Activated T-cell treated with anti-CD3 and anti-CD28 coated beads, Interleukin-2, amount 50 U/mL, for 1 hour (primary cell): ENCODE measurements at places on chromosomes 3 and 15.

DNA sequence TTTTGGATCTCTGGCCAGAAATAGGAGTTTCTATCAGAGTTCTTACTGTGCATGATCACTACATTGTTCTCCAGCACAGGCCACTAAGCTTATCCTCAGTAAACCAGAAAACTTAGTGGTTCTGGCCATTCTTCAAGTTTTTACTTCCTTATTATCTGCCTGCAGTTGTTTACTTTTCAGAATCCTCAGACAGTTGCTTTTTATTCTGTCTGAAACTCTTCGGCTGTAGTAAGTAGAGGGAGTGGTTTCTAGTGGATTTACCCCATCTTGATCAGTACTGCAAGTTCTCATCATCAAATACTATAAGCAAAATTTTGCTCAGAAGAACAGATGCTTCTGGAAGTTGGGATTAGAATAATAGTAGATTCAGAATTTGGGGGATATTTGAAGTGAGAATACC is 193.0 kb upstream of the RARB start:
- DNase-seq: no peak

DNA sequence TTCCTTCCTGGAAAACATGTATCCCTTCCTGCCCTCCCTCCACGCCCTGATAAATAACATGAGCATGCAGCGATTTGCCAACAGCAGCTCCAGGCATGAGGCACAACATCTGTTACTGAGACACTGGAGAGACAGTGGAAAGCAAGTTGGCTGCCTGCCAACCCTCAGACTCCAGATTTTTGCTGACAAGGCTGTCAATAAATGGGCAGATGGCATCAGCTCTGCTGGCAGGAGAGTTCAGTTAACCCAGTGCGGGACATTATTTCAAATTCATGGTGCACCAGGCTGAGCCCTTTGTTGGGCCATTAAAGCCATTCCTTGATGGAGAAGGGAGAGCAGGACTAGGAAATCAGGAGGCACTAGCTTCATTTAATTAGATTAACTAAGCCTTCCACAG is 293.3 kb downstream of the MEX3B start:
- no peak for DNase-seq

DNA sequence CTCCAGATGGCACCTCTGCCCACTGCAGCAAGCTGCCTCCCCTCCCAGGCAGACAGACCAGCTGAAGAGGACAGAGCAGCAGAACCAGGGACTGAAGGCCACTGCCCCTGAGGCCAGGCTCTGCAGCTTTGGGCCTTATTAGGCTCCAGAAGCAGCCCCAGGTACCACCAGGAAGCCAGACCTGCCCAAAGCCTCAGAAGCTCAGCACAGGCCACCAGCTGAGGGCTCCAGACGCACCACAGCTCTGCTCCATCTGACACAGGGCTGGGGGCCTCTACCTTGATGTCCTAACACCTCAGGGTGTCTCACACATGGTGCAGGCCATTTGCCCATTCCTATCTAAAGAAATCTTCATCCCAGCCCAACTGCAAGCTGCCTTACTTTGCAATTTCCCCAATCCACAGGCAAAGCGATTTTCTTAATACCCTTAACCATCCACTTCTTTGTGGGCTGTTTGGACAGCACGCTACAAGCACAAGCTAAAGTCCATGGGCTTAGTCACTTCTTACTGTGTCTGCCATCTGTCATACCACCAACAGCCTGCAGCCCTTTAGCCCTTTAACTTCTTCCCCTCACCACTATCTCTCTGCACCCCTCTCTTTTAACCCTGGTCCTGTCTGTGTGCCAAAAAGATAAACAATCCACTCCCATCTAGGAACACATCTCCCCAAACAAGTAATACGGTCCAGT is 112.1 kb downstream of the IQSEC1 start:
- no peak for DNase-seq

DNA sequence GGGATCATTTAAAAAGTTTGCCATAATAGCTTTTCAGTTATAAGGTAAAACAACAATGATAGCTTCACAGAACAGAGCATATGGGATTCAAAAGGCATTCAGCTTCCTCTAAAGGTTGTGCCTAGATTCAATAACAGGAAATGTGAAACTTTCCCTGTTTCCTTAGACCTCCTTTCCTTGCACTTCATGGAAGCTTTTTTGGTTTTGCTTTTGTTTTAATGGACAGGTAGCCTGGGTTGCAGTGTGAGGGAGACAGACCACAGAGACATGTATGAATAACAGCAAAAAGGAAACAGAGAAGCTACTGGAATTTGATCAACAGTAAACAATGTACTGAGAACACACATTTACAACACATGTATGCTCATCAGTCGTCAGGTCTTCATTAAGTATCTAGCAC is 2.3 kb upstream of the TNFAIP8L3 start:
- DNase-seq: no peak

GRCh38 chr3:127544192-127544802 is 46.2 kb downstream of the TPRA1 start:
- DNase-seq: peak; percentile 66

DNA sequence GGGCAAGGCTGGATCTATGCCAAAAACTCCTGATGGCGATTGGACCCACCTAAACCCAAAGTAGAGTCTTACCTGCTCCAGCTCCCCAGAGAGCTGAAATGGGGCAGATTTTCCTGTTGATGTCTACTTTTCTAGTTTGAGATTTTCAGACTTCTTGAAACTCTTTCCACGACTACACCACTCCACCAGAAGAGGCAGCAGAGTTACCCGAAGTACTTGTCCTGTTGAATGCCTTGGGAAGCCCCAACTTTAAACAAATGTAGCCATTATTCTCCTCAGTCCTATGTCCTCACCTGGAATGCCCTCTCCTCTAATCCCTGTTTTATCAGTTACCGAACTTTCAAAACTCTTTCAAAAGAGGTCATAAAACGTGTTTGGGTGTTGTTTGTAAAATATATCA is 843.8 kb downstream of the VGLL3 start:
- no peak for DNase-seq

DNA sequence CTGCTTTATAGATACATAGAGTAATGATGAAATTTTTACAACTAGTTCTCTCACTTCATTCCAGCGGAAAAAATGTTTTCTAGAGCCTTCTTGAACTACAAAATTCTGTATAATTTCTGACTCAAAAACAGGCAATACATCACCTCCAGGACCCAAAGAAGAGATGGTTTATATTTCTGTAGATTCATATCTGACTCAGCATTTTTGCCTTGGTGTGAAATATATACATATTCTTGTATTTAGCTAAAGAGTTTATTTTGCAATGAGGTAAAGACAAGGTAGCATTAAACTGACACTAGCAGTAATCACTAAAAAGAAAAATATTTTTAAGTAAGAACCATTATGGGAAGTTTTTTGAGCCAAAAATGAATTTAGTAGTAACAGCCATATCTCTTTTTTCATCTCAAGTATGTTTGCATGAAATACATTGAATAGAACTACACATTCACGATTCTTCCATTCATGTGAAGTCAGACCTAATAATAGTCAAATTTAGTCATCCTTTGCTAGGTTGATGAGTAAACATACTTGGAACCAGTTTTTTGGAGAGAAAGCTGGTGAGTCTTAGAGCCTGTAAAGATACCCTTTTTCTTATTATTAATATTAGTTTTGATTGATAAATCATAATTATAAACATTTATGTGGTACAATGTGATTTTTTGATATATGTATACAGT is 31.6 kb downstream of the COL8A1 start:
- no peak for DNase-seq

- no peak for DNase-seq
Measured at GRCh38 chr3:150439657-150440056, 31.6 kb downstream of the TSC22D2 start.

GRCh38 chr3:60622349-60622748 is 628.9 kb downstream of the FHIT start:
- no peak for DNase-seq

- DNase-seq: no peak
Measured at GRCh38 chr15:47983533-47983932, 137.3 kb upstream of the SLC24A5 start.

- no peak for DNase-seq
Measured at GRCh38 chr3:69204315-69204957, 82.0 kb upstream of the LMOD3 start.

DNA sequence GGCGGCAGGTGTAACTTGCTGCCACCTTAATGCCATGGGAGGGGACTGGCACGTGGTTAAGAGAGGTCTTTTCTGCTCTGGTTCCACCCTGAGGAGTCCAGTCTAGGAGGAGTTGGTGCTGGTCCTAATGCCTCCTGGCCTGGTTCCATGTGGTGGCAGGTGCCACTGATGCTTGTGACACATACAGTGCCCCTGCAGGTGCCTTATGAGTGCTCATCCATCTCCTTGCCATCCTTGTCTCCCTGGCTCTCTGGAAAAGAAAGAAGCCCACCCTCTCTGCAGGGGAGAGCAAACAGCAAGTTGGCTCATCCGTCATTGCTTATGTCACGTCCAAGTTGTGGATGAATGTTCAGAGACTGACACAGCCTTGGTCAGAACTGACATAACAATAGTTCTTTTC is 175.8 kb upstream of the DPH6 start:
- no peak for DNase-seq

DNA sequence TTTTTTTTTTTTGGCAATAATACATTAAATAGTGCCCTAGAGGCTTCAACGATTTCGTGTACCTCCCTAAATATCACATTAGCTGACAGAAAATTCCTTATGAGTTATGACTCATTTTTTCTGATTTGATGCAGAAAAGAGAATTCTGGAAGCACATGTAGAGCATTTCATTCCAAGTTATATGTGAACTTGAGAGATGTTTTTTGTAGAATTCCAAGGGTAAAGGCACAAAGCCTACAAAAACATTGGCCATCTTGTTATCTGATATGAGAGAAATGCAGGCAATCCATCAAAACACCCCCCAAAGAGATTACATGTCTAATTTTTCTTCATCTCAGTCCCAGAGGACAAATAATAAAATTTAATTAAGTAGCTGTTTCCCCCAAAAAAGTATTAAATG is 6.7 kb upstream of the PFN2 start:
- DNase-seq: no peak

DNA sequence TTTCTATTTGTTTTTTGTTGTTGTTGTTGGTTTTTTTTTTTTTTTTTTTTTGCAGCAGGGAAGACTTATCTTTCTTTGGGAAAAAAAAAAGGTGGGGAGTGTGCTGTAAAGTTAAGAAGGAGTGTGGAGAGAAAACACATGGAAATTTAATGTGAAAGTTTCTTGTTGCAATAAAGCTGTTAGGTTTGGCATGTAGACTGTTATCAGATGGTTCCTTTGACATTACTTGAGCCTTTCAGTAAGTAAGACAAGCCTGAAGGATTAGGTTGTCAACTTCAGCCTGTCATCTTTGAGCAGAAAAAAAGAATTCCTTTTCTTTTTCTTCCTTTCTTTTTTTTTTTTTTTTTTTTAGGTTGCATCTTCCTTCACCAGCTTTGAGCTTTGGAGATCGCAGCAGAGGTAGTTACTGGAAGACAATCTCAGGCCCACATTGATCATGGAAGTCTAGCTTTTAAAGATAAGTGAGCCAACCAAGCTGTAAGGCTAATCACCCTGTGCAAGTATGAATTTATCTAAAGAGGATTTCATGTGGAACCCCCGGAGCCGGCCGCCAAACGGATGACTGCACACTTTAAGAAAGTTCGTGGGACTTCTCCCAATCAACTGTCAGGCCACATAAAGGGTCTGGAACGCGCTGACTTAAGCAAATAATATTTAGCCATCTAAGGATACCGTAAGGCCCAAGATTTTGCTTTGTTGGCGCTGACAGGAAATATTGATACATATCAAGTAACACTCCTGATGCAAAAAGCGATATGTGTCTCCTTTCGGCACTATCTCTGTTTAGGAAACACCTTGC is 1040.1 kb upstream of the NR2F2 start:
- DNase-seq: no peak

DNA sequence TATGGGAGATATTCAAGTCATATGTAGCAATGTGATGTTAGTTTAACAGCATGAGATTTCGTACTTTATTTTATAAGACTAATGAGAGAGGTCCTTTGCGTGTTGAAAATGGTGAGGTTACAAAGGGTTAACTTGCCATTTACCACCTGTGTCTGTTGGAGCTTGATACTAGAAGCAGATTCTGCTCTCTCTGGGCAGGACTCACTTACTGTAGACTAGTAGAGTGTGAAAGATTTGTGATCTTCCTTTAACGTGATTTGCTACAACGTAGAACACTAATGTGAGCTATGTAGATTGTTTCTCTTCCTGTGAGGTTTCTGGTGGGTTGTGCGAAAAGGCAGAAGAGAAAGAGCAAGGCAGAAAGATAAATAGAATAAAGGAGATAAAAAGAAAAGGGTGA is 1.1 kb downstream of the TP63 start:
- no peak for DNase-seq
